ENCODE measurements at places on chromosomes 16 and 17.

GRCh38 chr16:65704866-65705265 lies 583.0 kb upstream of the CDH11 start:
- no peak for DNase-seq

GRCh38 chr16:59698346-59699020 lies 964.4 kb upstream of the GOT2 start:
- no peak for DNase-seq

- no peak for DNase-seq
These were observed 104.5 kb upstream of the CIBAR2 start for GRCh38 chr16:85216522-85217375.

GRCh38 chr16:84253173-84253572 lies 13.4 kb upstream of the KCNG4 start:
- DNase-seq = no peak

- no peak for DNase-seq
These were observed 22.8 kb upstream of the PHKG2 start for GRCh38 chr16:30725418-30725792.
